ENCODE measurements at places on chromosomes 1 and 21.

- H3K36me3 ChIP-seq: peaks cover 73% of the 10 kb centered on the region
- no peak for DNase-seq
- peaks cover 22% of the 10 kb centered on the region for H3K4me1 ChIP-seq
- no peaks in the 10 kb centered on the region for H3K27me3 ChIP-seq
- H3K4me3 ChIP-seq: no peak overlapping the region
These were observed 10.4 kb downstream of the DTL start for GRCh38 chr1:212045981-212046380.

GRCh38 chr1:25616987-25617624 is 515 bp downstream of the MAN1C1 start:
- no peak overlapping the region for H3K27ac ChIP-seq
- peaks cover 73% of the 10 kb centered on the region for H3K27me3 ChIP-seq
- no peak overlapping the region for H3K4me3 ChIP-seq
- H3K36me3 ChIP-seq: no peaks in the 10 kb centered on the region
- H3K4me1 ChIP-seq: peaks cover 53% of the 10 kb centered on the region
- DNase-seq: no peak

- no peaks in the 10 kb centered on the region for H3K36me3 ChIP-seq
- no peak for DNase-seq
- no peak overlapping the region for H3K27ac ChIP-seq
- peaks cover 4% of the 10 kb centered on the region for H3K4me1 ChIP-seq
These were observed 1.0 kb downstream of the DDAH1 start for GRCh38 chr1:85463731-85464496.

DNA sequence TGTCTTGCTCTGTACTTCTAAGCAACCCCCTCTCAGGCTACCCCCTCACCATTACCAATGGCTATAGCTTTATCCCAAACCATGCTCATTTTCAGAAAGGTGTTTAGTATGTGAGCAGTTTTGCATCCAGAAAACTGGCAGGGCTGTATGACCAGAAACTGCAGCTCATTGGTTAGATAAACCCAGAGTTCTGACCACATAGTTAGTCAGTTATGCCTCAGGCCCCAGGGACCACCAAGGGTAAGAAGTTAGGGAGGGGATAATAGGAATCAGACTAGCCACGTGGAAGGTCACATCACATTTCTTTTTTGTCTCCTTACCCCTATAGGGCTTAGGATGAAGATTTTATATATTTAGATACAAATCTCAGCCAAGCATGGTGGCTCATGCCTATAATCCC is 1.2 kb downstream of the ITGA10 start:
- no peak overlapping the region for H3K4me3 ChIP-seq
- no peak overlapping the region for H3K27ac ChIP-seq
- H3K4me1 ChIP-seq: peaks cover 9% of the 10 kb centered on the region
- peaks cover 13% of the 10 kb centered on the region for H3K36me3 ChIP-seq

DNA sequence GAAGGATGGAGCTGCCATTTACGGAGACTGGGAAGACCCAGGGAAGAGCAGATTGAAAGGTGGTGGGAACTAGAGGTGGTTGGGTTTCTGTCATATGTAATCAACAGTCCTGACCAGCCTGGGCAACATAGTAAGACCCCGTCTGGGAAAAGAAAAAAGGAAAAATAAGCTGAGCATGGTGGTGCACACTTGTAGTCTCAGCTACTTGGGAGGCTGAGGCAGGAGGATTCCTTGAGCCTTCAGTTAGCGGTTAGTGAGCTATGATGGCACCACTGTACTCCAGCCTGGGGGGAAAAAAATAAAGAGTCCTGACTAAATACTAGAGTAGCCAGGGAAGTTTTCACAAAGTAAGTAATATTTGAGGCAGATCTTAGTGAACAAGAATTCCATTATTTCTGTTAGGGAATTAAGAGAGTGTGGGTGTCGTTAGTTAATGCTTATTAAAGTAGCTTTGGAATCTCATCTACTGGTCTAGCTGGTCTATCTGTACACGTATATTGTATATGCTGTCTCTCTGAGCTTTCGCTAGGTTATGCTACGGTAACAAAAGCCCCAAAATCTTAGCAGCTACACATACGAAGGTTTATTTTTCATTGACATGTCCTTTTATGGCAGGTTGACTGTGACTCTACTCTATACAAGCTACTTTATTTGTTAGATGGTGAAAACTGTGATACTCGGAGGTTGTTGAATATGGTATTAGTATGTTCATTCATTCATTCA is 4.4 kb downstream of the NBPF1 start:
- H3K27ac ChIP-seq: no peak overlapping the region
- H3K4me3 ChIP-seq: no peak overlapping the region
- no peaks in the 10 kb centered on the region for H3K27me3 ChIP-seq

- H3K27ac ChIP-seq: no peak overlapping the region
- no peaks in the 10 kb centered on the region for H3K27me3 ChIP-seq
- no peak overlapping the region for H3K4me3 ChIP-seq
- DNase-seq: no peak
- H3K4me1 ChIP-seq: no peaks in the 10 kb centered on the region
These were observed 73.6 kb downstream of the JMJD4 start for GRCh38 chr1:227661495-227661894.

DNA sequence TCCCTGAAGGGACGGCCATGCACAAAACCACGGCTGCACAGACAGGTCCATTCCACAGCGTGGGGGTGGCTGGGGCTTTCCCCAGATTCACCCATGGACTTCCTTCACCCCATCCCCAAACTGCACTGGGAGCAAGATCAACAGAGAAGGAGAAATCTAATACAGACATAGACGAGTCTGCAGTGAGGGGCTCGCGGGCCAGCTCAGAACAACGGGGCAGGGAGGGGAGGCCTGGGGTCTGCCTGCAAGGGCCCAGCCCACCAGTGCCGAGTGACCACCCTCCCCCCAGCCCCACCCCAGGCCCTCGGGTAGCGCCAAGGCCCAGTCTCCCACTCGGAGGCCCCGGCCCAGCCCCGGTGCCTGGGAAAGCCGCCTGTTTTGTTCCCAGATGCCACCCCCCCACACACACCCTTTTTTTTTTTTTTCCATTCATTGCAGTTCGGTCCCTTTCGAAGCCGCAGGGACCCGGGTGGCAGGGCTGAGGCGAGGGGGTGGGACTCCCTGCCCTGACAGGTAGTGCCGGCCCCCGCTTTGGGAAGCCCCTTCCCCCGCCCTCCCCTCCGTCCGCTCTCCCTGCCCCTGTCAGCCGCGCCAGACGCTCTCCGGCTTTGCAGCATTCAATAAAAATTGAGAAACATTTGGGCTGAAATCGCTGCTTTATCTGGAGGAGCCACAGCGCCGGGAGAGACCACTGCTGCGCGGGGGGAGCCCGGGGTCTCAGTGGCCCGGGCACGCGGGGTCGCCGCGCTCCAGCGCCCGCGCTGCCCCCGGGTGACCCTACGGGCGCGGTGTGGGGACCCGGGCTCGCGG is 543 bp upstream of the EPHB2 start:
- H3K4me1 ChIP-seq: peaks cover 3% of the 10 kb centered on the region
- no peak overlapping the region for H3K27ac ChIP-seq
- H3K4me3 ChIP-seq: peak overlapping the region; percentile 52
- DNase-seq: no peak
- H3K36me3 ChIP-seq: no peaks in the 10 kb centered on the region

GRCh38 chr1:63980740-63981407 is 207.1 kb downstream of the ROR1 start:
- H3K4me3 ChIP-seq: no peak overlapping the region
- H3K27me3 ChIP-seq: peaks cover 3% of the 10 kb centered on the region
- no peak overlapping the region for H3K27ac ChIP-seq

DNA sequence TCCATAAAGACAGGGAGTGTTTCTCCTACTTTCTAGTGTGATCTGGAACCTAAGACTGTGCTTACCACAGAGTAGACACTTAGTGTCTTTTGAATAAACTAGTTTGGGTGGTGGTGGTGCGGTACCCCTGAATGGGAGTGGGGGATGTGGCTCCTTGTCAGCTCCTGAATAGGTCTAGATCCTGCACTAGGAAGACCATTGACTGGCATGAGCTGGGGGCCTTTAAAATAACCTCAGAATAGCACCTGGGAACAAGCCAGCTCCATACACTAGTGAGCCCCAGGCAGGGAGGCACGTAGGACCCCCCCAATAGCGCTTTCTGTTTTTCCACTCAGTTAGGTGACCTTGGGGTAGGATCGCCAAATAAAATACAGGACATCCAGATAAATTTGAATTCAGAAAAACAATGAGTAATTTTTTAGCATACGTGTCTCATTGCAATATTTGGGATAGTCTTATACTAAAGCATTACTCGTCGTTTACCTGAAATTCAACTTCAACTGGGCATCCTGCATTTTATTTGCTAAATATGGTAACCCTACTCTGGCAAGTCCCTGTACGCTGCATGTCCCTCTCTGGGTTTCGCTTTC is 45.6 kb downstream of the AZIN2 start:
- H3K27me3 ChIP-seq: no peaks in the 10 kb centered on the region
- peak overlapping the region; percentile 96 for H3K27ac ChIP-seq
- H3K36me3 ChIP-seq: peaks cover 41% of the 10 kb centered on the region

- H3K36me3 ChIP-seq: peaks cover 21% of the 10 kb centered on the region
- H3K4me1 ChIP-seq: no peaks in the 10 kb centered on the region
- H3K27me3 ChIP-seq: no peaks in the 10 kb centered on the region
These were observed 77.4 kb downstream of the ACBD6 start for GRCh38 chr1:180424848-180425457.

GRCh38 chr1:200474633-200475032 is 64.8 kb upstream of the ZNF281 start:
- no peak overlapping the region for H3K4me3 ChIP-seq
- H3K27ac ChIP-seq: no peak overlapping the region
- no peaks in the 10 kb centered on the region for H3K36me3 ChIP-seq
- peaks cover 26% of the 10 kb centered on the region for H3K4me1 ChIP-seq
- no peak for DNase-seq
- peaks cover 36% of the 10 kb centered on the region for H3K27me3 ChIP-seq

DNA sequence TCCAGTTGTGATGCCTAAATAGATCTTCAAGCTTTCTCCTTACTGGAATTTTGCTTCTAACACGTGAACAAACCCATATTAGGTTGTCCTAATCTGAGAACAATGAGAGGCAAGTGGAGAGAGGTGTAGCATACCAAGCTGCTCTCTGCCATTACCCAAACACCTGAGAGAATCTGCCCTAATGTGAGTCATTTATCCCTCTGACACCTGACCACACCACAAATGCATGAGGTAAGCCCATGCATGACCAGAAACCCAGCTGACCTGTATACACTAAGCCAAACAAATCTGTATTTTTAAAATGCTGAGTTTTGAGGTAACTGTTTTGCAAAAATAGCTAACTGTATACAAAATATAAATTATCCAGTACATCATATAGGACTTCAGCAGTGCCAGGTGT is 1458.1 kb upstream of the B3GALT2 start:
- no peaks in the 10 kb centered on the region for H3K27me3 ChIP-seq
- H3K4me3 ChIP-seq: no peak overlapping the region
- no peaks in the 10 kb centered on the region for H3K4me1 ChIP-seq

GRCh38 chr1:81042225-81042624 is 758.5 kb upstream of the ADGRL2 start:
- no peak overlapping the region for H3K27ac ChIP-seq
- DNase-seq: no peak
- H3K36me3 ChIP-seq: no peaks in the 10 kb centered on the region

- no peaks in the 10 kb centered on the region for H3K27me3 ChIP-seq
- H3K4me1 ChIP-seq: no peaks in the 10 kb centered on the region
- no peak overlapping the region for H3K27ac ChIP-seq
These were observed 95.0 kb downstream of the ASTN1 start for GRCh38 chr1:177069490-177069889.

GRCh38 chr1:156152628-156153027 is 757 bp upstream of the SEMA4A start:
- H3K4me1 ChIP-seq: peaks cover 67% of the 10 kb centered on the region
- peaks cover 32% of the 10 kb centered on the region for H3K36me3 ChIP-seq
- peak overlapping the region; percentile 89 for H3K27ac ChIP-seq
- no peak for DNase-seq

DNA sequence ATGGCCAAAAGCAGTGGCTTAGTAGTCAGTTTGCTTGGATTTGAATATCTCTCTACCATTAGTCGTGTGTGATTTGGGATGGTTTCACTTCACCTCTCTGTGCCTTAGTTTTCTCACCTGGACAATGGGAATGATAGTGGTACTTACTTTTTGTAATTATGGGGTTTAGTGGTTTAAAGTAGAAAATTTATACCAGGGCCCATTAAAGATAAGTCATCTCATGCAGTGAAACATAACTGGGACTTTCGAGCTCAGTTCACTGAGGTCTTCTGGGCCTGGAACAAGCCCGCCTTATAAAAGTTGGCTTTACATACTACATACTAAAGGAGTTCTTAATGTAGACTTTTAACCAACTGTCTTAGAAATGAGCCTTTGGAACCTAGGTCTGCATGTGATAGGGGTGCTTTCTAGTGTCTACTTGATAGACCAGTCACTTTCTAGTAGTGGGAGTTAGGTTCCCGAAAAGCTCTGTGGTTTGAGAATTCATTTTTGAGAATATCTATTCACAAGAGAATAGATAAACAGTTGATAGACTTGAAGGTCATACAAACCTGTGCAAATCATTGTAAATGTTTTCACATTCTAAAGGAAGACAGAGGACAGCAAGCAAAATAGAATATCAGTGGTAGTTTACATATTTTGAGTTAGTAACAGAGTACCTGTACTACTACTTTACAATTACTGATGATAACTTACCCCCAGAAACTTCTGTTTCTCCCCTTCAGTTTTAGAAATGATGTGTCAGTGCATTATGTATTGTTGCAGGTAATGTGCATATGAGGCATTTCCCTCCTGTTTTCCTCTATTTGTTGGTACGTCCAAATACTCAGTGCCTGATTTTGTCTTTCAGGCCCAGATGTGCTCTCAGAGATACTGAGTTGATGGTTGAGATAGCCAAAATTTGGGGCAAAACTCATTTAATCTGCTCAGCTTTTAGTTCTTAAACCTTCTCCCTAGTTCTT is 48.0 kb downstream of the DYRK1A start:
- H3K36me3 ChIP-seq: peaks cover 11% of the 10 kb centered on the region
- H3K4me1 ChIP-seq: peaks cover 66% of the 10 kb centered on the region
- no peak for DNase-seq
- peak overlapping the region; percentile 40 for H3K27ac ChIP-seq
- H3K4me3 ChIP-seq: no peak overlapping the region

- DNase-seq: no peak
- no peak overlapping the region for H3K27ac ChIP-seq
- no peak overlapping the region for H3K4me3 ChIP-seq
- H3K36me3 ChIP-seq: no peaks in the 10 kb centered on the region
These were observed 46.1 kb downstream of the NPHS2 start for GRCh38 chr1:179529482-179530195.

DNA sequence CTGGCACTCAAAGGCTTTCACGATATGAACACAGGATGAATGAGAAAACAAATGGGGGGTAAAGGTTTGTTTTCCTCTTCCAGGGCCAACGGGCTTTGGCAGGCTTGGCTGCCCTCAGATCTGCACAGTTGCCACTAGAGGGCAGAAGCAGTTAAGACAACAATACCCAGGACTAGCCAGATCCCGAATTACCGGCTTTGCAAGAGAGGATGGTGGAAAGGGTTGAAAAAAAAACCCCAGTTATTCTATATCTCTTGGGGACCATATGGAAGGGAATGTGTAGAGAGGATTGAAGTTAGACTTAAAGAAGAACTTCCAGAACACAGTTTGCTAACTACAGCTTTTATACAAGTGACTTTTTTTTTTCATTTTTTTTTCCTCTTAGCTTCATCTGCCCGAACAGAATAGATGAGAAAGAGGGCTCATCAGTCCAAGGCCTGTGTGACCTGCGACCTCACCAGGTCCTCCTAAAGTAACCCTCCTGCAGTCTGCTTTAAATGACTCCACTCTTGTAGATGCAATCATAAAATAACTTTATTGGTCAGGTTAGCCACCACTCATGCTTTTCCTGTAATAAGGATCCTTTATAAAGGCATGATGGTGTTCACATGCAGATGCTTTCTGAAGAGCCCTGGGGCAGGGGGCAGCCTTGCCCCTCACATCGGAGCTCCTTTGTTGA is 10.7 kb downstream of the FMOD start:
- no peak overlapping the region for H3K27ac ChIP-seq
- peak; percentile 43 for DNase-seq
- no peaks in the 10 kb centered on the region for H3K36me3 ChIP-seq
- peaks cover 27% of the 10 kb centered on the region for H3K27me3 ChIP-seq
- H3K4me1 ChIP-seq: peaks cover 7% of the 10 kb centered on the region

All from activated T-helper 2 cell treated with anti-CD3 and anti-CD28 coated beads, Interferon-gamma antibody, Interleukin-2, Interleukin-4, amounts not matched to agents 10 μg/mL and 5 μg/mL and 100 μg/mL, durations not matched to agents 14 hours and 24 hours and 36 hours (primary cell).